Smooth muscle cell of bladder (primary cell): ENCODE measurements at places on chromosomes 12 and 14. TPM values are rescaled to one million over a fixed set of nuclear protein-coding genes. Genes with fewer than 3 reads are reported as not detected.

ELK3 gene
- total RNA-seq: 6.1 and 6.7 TPM in 2 replicates

RD3L gene
- total RNA-seq: not detected in 2 replicates

CD9 gene
- 408 and 476 TPM in 2 replicates for total RNA-seq

CMKLR1 gene
- total RNA-seq: 0.09 and 0.14 TPM in 2 replicates

SLC2A14 gene
- total RNA-seq: not detected in 2 replicates
